ENCODE measurements at places on chromosomes 12 and 14.

DNA sequence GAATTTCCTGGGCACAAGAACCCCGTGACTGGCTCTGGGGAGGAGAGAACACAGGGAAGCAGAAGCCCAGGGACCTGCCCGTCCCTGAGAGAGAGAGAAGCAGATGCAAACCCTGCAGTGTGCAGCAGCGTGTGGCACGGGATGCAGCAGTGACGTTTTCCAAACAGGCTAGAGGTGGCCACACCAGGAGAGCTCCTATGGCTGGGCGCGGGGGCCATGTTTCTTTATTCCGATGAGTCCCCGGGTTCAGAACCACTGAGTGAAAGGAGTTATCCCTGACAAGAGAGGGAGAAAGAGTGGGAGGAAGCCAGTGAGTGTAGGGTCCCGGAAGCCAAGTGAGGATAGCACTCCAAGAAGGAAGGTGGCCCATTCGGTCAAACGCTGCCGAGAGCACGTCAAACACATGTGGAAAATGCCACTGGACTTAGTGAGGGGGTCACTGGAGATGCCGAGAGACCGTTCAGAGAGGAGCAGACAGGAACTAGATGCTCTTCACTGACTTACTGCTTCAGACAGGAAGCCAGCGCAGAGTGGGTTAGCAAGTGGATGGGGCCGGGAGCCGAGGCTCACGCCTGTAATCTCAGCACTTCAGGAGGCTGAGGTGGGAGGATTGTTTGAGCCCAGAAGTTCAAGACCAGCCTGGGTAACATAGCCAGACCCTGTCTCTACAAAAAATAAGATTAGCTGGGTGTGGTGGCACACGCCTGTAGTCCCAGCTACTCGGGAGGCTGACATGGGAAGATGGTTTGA lies 123.0 kb downstream of the BCL11B start:
- DNase-seq: no peak

DNA sequence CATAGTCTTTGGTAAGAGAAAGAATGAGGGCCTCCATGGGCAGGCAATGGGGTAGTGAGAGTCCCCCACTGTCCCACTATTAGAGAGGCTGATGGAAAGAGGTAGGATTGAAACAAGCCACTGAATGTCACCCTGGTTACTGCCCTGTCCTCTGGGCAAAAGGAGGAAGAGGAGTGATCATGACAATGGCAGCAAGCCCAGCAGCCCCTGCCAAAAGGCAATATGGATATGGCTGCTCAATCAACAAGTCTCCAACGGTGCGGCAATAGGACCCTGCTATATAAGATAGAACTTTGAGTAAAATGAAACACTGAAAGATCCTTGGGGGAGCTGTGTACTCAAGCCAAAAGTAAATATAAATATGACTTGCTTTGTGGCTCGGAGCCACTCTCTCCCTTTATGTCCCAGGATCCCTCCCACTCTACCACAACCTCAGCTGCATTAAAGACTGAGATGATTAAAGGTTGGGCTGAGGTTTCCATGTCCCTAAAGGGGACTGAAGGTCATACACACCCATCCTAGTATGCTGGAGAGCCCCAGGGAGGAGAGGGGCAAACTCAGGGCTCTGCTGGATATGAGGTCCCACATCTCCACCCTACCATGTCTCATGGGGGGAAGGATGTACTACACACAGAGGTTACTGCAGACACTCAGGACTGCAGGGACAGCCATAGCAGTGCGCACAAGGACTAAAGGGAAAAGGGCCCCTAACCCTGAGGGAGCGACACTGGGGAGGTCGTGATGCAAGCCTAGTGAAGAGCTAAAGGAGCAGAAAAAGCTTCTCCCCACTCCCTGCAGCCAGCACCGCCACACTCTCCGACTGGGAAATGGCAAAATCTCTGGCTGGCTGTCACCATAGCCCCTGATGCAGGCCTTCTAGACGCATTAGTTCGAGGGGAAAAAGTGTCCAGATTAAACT lies 5.9 kb downstream of the POMT2 start:
- no peak for DNase-seq

DNA sequence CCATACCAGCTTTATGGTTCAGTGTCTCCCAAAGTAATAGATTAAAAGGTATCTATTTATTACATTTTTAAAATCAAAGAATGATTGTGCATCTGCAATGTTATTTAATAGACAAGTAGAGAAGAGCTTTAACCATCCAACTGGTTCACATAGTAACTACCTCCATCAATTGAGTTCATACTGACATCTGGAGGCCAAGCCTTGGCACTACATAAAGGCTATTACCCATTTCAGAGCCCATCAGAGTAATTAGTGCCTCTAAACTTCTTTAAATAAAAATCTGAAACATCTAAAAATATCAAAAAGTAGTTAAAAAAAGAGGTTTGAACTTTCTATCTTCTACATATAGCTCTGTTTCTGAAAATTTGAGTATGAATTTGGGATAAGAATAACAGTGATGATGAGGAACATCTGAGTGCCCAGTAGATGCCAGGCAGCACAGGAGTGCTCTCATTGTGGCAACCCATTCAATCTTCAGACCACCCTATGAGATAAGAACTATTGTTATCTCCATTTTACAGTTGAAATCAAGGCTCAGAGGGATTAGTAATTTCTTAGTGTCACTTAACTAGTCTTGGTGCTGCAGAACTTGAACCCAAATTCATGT lies 132.9 kb upstream of the DAAM1 start:
- no peak for DNase-seq

- no peak for DNase-seq
Measured at GRCh38 chr12:130521375-130522124, 183.9 kb downstream of the PIWIL1 start.

DNA sequence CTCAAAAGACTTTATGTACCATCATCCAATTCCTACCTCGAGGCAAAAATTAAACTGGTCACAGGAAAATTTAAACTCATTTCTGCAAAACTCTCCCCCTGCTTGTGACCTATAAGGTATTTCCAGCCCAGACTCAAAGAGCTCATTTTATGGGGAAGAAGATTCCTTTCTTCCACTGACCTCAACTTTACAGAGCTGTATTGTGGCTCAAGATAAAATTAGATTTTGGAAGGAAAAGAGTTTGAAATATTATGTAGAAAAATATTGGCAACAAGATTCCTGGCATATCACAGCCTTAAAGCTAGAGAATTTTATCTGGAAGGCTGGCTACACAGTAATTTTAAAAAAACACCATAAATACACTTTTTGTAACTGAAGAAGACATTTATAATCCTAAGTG lies 91.7 kb downstream of the STXBP6 start:
- DNase-seq: no peak

DNA sequence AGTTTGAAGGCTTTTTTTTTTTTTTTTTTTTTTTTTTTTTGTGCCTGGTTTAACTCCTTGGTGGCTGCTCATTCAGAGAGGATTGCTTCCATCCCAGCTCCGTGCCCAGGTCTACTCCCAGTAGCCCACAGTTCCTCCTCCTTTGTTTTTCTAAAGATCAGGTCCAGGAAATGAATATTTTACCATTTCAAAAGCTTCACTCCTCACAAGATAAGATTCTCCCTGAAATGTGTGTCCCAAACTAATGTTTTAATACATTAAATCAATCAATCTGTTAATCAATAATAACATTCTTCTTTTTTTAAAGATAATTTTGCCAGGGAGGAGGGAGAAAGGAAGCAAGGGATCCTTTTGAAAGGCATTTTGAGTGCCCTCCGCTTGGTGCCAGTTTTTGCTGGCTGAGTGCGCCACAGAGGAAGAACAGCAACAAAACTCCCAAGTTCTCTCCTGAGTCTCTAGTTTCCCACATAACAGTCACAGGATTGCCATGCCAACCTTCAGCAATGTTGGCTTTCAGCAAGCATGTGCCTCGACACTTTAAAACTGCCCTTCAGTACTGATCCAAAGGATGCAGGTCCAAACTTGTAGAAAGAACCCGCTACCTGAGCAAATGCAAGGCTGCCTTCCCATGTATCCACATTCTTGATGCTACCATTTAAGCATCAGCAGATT lies 99.2 kb downstream of the RMST start:
- no peak for DNase-seq

- no peak for DNase-seq
Measured at GRCh38 chr14:51006781-51007211, 62.5 kb upstream of the PYGL start.

- no peak for DNase-seq
Measured at GRCh38 chr12:18470251-18470650, 208.9 kb downstream of the PIK3C2G start.

DNA sequence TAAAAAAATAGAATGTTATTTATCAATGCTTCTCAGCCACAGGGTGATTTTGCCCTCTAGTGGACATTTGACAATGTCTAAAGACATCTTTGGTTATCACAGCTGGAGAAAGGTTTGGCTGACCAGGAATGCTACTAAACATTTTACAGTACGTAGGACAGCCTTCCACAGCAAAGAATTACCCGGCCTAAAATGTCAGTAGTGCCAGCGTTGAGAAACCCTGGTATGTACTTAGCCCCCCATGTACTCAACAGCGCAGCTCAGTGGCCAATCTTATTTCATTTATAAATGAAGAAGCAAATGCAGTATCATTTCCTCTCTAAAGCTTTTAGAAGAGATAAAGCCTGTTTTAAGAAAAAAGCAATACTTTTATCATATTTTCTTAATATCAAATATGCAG lies 5.8 kb downstream of the MARK3 start:
- no peak for DNase-seq

DNA sequence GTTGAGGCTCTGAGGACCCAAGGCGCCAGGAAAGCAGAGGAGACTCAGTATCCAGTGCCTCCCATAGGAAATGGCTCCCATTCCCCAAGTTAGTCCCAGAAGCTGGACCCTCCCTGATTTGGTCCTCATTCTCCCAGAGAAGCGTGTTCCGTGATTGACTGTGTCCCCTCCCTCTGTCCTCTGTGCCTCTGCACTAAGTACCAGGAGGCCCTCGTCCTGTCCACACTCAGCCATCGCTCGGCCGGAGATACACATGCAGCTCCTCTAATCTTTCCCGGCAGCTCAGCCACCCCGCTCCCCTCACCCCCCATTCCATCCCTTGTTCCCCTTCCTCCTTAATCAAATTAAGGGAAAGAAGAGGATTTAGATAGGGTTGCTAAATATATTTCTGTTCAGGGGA lies 28.3 kb upstream of the ATP2A2 start:
- DNase-seq: no peak

DNA sequence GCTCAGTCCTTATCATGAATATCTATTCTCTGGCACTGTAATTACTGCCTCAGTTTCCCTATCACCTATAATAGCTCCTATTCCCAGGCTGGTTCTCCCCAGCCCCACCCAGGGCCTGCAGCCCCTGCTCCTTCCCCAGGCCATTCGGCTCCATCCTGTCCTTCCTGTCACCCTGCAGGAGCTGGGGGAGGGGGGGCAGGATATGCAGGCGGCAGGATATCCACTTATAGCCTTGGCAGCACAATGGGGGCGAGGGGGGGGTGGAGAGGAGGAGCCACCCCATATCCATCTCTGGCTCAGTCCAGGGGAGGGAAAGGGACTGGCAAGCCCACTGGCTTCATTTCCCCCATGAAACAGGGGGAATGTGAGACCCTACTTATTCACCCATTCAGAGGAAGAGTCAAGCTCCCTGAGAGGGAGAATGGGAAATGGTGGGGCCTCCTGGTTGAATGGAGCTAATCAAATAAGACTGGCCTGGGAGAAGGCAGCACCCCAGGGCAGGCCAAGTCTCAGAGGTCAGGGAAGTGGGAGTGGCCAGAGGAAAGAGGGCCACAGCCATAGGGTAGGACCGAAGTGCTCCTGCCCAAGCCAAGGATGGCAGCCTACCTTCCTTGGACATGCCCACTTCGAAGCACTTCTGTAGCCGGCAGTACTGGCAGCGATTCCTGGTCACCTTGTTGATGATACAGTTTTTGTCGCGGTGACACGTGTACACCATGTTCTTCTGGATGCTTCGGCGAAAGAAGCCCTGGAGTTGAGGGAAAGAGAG lies 7.8 kb upstream of the ITGB7 start:
- DNase-seq: no peak

- DNase-seq: no peak
Measured at GRCh38 chr14:58705066-58705465, 67.3 kb downstream of the DACT1 start.

DNA sequence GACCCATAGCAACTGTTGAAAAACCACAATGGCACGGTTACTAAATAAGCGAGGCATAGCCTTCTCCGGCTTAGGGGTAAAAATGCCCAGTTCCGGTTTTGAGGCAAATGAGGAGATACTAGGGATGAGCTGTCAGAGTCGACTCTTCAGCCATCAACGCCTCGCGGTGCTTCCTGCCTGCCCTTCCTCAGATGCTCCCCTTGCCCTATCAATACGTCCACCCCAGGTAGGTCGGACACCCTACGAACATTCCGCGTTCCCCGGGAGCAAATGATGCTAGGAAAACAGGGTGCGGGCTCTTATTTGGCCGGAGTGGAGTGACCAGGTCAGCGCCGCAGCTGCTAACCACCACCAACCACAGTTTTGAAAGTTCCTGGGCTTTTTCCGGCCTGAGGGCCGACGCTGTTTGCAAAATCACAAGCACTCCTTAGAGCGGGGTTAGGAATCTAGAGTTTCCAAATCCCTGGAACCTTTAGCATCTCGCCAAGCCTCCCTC lies 1.2 kb downstream of the SRSF9 start:
- DNase-seq: no peak

GRCh38 chr14:56357428-56357827 lies 222.2 kb upstream of the TMEM260 start:
- DNase-seq: no peak

GRCh38 chr14:104393199-104393897 lies 186.2 kb upstream of the C14orf180 start:
- no peak for DNase-seq

DNA sequence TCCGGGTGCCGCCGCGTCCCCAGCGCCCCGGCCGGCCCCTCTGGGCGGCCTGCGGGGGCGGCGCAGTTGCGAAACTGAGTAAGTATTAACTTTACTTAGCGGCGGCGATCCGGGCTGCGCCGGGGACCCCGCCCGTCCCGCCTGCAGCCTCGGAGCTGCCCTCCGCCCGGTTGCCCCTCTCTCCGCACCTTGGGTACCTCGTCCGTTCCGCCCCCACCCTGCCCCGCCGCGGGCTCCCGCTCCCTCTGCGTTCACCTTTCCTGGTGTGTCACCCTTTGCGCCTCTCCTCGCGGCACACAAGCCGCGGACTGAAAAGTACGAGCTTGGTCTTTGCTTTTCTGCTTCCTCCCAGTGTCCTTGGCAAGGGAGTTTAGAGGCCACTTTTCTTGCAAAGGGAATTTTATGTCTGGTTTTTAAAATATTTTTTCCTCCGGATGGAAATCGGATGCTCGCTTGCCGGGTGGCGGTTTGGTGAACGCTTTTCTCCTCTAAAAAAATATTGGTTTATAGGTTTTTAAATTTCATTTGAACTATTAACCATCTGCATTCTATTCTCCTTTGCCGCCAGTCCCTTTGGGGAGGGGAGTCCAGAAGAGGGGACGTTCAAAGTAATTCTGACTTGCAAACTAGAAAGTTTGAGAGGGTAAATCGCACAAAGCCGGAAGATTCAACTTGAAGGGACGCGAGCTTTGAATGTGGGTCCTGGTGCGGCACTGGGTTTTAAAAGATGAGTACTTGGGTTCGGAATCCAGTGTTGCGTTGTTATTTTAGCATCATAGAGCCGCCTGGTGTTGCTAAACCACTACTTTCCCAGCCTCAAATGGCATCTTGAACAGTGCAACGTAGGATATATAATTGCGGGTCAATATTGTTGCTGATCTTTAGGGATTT lies 834 bp downstream of the RASSF8 start:
- no peak for DNase-seq
